NCI-H1417 treated with DMSO at 0.1 percent for 48 hours (cell line): ENCODE measurements at places on chromosomes 16 and 17.

DNA sequence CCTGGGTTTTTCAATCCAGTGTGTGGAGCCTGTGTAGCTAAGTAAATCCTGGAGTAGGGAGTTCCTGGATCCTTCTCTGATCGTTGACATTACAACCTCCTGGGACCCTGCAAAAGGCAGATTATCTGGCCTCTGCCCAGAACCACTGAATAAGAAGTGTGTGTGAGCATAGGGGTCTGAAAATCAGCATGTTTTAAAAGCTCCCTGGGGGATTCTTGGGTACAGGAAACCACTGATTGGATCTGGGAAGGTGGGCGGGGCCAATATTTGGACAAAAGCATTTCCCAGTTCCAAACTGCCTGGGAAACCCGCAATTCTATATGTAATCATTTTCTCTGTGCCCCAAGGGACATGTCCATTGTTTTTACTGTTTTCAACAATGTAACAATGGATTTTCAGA, 27.2 kb upstream of the BEAN1 start:
- no peak for DNase-seq

GRCh38 chr17:58083491-58084316, 485 bp downstream of the DYNLL2 start:
- DNase-seq: no peak

DNA sequence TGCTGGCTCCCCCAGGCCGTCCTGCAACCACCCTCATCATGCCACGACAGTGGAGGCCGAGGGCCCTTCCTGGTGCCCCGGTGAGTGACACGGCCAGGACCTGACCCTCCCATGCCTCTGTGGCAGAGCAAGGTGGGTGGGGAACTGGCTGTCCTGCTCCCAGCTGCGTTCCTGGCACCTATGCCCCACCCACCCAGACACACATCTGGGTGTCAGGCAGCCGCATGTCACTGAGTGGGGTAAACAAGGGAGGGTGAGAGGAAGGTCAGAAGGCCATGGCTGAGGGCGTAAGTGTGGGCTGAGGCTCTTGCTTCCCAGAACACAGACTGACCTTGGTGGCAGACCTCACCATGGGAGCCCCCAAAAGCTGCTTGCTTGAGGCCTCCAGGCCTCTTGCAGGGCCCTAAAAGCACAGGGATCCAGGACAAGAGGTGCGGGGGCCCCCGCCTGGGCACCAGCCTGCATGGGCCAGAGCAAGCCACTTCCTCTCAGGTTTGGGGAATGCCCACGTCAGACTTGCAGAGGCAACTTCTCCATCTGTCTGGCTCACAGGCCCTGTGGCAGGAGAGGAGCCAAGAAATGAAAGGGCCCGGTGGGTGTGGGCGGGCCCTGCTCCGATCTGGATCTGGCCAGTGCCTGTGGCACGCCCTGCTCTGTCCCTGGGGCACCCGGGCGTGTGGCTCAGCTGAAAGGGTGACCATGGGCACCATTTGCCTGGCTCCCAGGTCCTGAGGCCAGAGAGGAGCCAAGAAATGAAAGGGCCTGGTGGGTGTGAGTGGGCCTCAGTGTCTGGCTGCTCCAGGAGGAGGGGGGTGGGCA, 3.9 kb upstream of the CCDC57 start:
- DNase-seq: no peak

GRCh38 chr17:47698749-47699535, 5.0 kb downstream of the TBKBP1 start:
- no peak for DNase-seq

GRCh38 chr16:87344931-87345631, 27.9 kb upstream of the C16orf95 start:
- no peak for DNase-seq

GRCh38 chr17:64331931-64332493, 58.6 kb downstream of the PECAM1 start:
- DNase-seq: no peak

- no peak for DNase-seq
Observed at GRCh38 chr16:28821874-28822519, 802 bp upstream of the ATXN2L start.

DNA sequence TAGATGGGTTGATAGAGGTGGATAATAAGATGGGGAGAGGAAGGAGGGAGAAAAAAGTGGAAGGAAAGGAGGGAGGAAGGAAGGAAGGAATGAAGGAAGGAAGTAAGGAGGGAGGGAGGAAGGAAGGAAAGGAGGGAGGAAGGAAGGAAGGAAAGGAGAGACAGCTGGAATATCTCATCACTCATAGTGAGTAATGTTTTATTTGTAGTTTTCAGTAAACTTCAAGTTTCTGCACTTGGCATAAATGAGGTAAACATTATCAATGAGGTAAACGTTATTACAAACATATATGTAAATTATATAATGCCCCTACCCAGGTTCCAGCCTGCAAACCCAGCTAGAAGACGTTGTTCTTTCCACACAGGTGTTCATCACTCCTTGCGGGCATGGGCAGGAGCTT, 89.8 kb upstream of the XYLT1 start:
- no peak for DNase-seq
